ENCODE measurements at places on chromosomes 11 and 22.
A peak's percentile ranks its signal among the peaks of the same experiment; 100 is the strongest.

DNA sequence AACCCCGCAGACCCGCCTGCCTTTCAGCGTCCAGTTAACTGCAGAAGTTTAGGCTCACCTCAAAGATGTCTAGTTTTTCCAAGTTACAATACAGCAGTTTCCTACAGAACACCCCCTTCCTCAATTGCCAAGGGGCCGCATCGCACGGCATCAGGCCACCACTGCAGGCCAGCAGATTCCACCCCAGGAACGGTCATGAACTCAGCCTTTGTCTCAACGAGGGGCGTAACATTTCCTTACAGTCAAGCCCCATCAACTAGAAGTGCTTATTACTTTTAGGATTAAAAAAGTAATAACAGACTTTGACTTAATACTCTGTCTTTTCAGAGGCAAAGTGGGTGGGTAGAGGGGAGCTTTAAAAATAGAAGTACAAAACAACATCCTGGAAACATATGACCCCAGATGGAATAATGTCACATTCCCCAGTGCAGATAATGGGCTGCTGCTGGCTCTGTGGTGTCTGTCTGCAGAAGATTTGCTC, 36.3 kb downstream of the PPP2R1B start:
- no peak for DNase-seq

DNA sequence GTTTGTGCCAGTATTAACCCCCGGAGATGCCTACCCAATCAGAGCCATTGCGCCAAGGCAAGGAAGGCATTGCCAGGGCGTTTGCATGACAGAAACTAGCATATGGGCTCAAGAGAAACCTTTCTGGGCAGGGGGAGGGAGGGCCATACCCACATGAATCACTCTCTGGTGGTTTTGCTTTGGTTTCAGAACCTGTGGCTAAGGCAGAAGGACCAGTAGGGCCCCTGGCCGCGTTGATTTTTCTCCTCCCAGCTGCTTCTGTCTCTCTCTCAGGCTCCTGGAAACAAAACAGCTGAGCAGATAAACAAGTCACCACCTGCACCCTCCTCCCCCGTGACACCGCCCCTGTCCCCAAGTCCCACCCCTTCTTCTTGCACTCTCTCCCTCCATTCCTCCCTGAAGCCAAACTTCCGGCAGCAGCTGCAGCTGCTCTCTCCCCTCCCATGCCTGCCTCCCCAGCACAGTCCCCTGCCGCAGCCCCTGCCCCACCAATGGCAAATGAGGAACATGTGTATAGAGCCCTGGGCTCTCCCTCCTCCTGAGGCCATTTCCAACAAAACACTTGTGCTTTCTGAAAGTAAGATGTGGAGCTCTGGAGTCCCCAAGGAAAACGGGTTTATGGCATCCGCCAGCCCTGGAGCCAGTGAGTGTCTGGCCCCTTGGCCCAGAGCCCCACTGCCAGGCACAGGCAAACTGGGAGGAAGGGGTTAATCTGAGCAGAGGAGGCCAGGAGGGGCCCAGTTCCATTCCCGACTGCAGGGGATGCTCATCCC, 39.0 kb upstream of the ADA2 start:
- peak; percentile 53 for DNase-seq

- DNase-seq: no peak
Measured at GRCh38 chr11:129930743-129931142, 35.4 kb upstream of the NFRKB start.

DNA sequence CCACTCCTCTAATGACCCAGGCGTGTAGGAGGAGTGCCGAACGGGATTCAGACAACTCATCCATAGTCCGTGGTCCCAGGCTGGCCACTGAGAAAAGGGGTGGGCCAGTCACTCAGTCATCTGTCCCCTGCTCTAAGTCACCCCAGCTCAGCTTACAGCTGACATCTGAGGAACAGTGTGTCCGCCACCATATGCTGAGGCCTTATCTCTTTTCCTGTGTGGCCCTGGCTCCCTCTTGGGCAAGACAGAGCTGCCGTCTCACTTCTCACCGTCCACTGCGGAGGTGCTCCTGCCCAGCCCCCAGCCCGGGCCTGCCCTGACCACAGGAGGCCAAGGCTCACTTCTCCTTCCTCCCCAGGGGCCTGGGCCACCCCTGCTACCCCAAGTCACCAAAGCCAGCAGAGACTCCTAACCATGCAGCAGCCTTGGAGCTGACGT, 6.8 kb downstream of the CCDC86 start:
- no peak for DNase-seq

DNA sequence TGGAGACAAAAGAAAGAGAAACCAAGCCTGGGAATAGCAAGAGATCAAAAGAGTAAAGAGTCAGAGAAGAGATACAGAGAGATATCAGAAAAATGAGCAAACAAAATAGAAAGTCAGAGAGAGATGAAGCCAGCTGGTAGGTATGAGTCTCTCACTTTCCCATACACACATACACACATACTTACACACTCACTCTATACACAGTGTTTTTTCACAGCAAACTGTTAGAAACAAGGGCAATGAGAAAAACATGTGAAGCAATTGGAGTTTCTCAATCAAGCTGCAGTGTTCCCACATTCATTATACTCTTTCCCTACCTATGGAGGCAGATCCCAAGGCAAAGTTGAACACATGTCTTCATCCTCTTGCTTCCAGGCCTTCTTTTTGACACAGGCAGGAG, 2.6 kb upstream of the NLRP10 start:
- peak; percentile 21 for DNase-seq

DNA sequence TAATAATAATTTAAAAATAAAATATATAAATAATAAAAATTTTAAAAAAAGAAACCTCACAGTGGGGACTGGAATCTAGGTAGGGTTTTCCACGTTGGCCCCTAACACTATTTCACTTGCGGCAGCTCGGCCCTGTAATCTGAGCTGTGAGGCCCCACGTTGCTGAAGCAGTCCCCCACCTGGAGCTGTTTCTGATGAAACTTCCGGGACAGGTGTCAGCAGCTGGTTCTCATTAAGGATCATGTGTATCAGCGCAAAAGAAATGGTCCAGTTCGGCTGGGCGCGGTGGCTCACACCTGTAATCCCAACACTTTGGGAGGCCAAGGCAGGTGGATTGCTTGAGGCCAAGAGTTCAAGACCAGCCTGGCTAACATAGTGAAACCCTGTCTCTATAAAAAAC, 17.3 kb downstream of the RHOD start:
- DNase-seq: no peak

GRCh38 chr11:117634756-117635603, 162.0 kb downstream of the DSCAML1 start:
- no peak for DNase-seq

GRCh38 chr11:1330473-1330872, 21.0 kb upstream of the TOLLIP start:
- no peak for DNase-seq

DNA sequence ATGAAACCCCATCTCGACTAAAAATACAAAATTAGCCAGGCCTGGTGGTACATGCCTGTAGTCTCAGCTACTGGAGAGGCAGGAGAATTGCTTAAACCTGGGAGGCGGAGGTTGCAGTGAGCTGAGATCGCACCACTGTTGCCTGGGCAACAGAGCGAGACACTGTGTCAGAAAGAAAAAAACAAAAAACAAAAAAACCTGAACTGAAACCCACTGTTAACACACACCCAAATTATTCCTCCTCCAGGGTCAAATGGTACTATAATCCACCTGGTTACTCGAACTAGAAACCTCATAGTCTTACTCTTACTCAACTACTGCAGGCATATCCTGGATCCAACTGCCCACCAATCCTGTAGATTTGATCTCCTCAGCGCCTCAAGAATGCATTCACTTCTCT, 35.5 kb downstream of the USP28 start:
- no peak for DNase-seq

DNA sequence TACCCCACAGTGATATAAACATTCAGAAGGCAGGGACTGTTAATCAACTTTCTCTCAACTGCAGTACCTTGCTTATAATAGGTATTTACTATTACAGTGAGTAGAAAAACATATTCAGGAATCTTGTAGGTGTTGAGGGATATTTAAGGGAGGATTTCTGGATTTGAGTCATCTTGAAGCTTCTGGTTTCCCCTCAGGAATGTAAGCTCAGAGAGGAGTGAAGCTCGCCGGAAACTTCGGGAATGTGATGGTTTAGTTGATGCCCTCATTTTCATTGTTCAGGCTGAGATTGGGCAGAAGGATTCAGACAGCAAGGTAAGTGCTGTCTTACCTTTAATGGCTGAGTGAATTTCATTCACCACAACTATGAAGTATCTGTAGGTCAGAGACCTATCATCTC, 42.9 kb downstream of the CTNND1 start:
- no peak for DNase-seq

GRCh38 chr22:37222440-37222971, 10.2 kb upstream of the SSTR3 start:
- no peak for DNase-seq

DNA sequence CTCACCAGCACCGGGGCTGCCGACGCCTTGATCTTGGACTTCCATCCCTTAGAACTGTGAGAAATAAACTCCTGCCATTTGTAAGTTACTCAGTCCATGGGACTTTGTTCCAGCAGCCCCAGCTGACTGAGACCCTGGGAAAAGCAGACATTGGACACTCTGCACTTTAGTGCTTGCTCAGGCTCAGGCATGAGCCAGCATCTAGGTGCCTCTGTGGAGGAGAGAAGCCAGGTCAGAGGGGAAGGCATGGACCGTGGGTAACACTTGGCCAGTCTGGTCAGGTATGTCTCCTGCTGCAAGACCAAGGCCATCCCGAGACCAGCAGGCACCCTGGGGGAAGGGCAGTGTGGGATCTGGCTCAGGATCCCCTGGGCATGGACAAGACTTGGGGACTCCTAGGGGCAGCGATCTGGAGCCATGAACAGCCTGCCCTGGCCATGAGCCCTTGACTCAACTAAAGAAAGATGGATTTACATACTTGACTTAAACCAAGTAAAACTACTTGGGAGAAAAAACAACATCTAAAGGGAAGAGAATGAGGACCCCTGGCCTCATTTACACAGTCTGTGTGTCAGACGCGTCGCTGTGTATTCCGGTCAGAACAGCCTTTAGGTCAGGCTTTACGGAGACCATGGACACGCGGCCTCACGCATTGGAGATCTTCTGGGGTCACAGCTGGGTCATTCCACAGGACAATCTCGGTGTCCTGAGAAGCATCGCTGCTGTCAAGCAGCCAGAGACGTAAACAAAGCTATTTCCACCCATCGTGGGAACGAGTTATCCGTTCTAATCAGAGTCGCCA, 497.1 kb downstream of the BRD1 start:
- no peak for DNase-seq

DNA sequence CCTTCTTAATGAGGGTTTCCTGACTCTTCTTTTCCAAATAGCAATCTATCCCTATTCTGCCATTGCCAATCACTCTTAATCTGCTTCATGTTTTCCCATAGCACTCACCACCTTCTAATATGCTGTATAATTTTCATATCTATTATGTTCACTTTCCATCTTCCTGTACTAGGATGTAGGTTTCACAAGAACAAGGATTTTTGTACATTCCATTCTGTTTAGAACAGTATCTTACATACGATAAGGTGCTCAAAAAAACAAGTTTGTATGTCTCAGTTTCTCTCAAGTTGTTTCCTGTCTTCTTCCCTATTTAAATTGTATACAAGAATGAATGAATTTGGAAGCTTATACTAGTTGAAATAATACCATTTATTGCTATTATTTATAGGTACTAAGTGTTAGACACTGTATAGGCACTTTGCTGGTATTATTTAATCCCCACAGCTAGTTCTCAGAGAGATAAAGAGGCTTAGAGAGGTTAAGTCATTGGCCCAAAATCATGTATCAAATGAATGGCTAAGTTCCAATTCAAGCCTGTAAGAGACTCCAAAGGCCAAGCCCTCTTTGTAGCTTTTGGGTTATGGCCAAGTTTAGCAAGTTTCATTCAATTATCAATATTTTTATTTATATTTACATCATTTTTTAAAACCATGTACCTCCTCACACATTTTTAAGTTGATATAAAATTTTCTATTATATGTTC, 134.7 kb downstream of the PAX6 start:
- DNase-seq: no peak

- DNase-seq: peak; percentile 88
Measured at GRCh38 chr11:88174709-88175568, at the start of gene RAB38. TSS of gene RAB38 (minus strand) at chr11:88175443. CDS start at chr11:88175384, 59 bp downstream.

DNA sequence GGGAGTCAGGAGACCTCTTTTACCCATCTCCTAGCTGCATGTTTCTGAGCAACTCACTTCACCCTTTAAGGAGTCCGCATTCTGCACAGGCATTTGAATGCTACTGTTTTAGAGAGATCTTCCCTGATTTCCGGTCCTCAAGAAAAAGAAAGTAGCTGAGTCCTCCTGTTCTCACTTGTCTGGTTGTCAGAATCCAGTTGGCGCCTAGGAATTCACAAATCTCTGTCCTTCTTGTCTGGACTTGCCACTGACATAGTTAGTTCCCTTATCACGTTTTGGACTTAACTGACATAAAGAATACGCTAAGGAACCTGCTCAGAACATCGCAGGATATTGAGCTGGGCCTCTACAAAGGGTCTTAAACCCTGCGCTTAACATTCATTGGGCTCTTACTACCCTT, 61.3 kb upstream of the OR5P2 start:
- peak; percentile 92 for DNase-seq

DNA sequence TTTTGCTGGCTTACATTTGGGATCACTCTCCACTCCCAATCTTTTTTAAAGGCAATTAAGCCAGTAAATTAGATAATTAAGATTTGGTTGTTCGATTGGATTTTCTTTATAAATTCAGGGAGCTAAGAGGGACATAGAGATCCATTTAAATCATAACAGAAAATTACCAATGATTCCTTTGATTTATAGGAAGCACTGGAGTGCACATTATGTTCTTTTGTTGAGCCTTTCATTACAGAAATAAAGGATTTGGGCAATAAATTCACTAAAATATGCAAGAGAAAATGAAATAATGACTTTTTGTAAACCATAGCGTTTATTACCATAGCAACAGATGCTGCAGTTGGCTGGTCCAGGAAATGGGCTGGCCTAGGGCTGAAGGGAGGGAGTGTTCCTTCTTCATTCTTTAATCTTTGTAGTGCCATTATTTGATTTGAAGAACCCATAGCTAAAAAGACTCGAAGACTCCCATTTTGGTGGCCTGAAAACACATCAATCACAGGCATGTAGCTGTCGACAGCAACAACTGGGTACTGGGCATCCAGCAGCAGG, 73.0 kb downstream of the C2CD3 start:
- DNase-seq: no peak

GRCh38 chr11:130765951-130766649, 150.2 kb downstream of the SNX19 start:
- no peak for DNase-seq

- DNase-seq: no peak
Measured at GRCh38 chr11:64359712-64360445, 917 bp downstream of the RPS6KA4 start.

DNA sequence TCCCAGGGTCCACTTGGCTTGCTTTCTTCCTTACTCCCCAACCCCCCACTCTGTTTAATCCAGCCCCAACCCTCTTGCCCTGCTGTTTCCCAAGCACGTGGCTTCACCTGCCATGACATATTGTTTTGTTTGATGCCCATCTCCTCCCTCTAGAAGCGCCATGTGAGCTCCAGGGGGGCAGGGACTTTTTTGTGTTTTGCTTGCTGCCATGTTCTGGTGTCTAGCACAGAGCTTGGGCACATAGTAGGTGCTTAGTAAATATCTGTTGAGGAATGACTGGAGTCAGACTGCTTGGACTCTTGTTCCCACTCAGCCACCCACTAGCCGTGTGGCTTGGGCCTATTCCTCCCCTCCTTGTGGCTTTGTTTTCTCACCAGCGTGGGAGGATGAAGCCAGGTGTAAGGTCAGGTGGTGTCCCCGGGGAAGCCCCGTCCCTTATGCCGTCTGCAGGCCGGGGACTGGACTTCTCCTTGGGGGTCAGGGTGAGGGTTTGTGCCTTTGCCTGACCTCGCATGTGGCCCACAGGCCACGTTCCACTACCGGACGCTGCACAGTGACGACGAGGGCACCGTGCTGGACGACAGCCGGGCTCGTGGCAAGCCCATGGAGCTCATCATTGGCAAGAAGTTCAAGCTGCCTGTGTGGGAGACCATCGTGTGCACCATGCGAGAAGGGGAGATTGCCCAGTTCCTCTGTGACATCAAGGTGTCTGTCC, 3.8 kb downstream of the AIP start:
- no peak for DNase-seq
